ENCODE measurements at places on chromosomes 6 and 20.
A peak's percentile ranks its signal among the peaks of the same experiment; 100 is the strongest.

DNA sequence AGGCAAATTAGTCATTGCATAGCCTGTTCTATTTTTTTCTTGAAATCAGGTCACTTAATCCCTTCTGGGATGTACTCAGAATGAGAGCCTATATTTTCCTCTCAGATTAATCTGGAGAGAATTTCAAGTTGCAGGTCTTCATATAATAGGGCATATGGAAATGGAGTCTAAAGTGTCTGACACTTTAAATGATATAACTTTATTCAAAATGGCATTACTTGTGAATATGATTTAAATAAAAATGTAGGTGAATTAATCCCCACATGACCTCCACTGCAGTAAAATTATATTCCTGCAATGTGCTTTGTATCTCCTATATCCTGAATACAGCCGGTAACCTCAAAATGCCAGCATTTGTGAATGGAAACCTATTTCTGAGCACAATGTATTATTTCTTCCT is 172.5 kb upstream of the BTBD3 start:
- DNase-seq: no peak

- no peak for DNase-seq
These were observed 43.8 kb downstream of the ARFGEF2 start for GRCh38 chr20:48965189-48965910.

DNA sequence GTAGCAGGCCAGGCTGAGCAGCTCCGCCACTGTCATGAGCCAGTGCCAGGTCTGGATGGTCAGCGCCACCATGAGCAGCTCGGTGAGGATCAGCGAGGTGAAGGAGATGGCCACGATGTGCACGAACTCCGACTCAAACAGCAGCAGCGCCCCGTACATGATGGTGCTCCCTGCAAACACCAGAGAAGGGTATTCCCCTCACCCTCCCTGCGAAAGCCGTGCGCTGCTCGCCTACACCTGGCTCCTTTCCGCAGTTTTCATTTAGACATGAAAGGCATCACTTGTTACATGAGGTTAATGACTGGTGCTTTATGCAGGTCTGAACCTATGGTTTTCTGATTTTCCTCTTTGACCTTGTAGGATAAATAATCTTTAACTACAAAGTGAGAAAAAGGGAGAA is 62.3 kb upstream of the NFATC2 start:
- DNase-seq: no peak

- DNase-seq: no peak
These were observed 5.5 kb upstream of the KCNQ2 start for GRCh38 chr20:63477944-63478343.

GRCh38 chr6:46312654-46313053 is 141.9 kb upstream of the ENPP5 start:
- no peak for DNase-seq

DNA sequence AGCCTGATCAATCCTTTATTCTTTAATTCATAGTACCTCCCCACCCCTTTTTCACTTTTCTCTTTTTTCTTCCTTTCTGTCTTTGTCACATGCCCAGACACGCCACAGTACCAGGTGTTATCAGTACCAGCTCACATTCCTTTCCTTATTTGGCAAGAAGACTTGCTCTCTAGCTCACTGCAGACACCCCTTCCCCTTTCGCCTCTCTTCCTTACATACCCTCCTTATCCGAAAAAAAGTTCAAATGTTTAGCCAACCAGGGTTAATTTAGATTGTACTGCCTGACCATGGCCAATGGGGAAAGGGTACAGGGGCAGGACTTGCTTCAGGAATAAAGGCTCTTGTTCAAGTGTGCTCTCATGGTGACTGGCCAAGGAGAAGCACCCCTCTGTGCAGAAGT is 9.3 kb upstream of the SIRPB2 start:
- DNase-seq: no peak

DNA sequence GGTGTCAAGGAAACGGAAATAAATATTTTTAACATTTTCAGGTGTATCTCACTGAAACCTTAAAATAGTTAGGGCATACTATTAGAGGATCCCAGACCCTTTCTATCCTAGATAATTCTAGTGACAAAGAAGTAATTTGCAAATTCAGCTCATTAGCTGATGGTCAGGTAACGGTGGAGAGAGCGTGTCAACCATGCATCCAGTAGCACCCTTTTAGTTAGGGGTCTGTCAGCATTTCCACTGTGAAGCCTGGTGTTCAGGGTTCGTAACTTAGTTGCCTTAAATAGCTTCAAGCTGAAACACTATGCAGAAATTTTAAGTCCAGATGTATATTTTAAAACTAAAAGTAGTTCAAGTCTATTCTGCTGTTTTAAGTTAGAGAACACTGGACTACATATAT is 48.5 kb upstream of the SUPT3H start:
- DNase-seq: no peak

GRCh38 chr6:35231563-35231962 is 17.8 kb downstream of the SCUBE3 start:
- DNase-seq: no peak

GRCh38 chr6:40349901-40350746 is 237.0 kb downstream of the LRFN2 start:
- DNase-seq: no peak

DNA sequence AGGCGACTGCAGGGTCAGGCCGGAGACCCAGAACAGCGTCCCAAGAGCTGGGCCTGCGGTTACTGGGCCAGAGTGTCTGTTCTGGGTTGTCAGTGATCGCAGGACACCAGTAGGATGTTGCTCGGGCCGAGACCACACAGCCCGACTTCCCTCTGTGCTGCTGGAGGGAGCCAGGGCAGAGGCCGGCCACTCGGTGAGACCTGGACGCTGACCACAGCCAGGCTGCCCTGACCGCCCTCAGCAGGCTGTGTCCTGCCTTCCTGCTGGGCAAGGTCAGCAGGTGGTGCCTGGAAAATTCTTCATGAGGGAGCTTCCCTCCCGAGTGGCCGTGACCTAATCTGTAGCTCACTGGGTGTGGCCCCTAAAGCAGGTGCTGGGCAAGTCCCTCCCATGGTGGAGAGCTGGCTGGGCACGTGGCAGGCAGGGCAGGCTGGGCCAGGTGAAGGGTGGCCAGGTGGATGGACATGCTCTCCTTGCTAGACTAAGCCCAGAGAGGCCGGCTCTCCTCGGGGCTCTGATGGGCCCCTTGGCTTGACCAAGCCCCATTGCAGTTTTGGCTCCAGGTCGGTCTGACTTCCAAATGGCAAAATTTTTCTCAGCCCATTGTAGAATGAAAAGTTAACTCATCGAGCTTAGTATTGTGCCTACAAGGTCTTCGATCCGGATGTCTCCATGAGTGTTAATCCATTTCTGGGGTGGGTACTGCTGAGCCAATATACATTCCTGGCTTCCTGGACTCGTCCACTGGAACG is 1.9 kb downstream of the SLCO4A1 start:
- DNase-seq: no peak

DNA sequence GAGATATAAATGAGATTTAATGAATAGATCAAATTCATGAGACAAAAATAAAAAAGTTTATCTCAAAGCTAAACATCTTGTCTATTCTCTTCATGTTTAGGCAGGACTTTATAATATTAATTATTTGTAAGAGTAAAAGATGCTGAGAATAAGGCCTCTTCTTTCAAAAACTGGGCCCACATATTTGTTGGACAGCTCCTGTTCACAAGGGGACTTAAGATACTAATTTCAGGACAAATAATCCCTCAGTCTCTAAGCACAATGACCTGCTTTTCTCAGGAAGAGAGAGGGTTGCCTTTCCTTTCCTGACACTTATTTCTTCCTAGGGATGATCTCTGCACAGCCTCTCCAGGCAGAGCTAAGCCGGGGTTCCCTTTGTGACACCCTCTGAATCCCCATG is 43.3 kb downstream of the NOX3 start:
- no peak for DNase-seq

- DNase-seq: no peak
These were observed 6.7 kb upstream of the IFT52 start for GRCh38 chr20:43583982-43584432.

- DNase-seq: no peak
These were observed 37.6 kb downstream of the PKIB start for GRCh38 chr6:122647765-122648164.

DNA sequence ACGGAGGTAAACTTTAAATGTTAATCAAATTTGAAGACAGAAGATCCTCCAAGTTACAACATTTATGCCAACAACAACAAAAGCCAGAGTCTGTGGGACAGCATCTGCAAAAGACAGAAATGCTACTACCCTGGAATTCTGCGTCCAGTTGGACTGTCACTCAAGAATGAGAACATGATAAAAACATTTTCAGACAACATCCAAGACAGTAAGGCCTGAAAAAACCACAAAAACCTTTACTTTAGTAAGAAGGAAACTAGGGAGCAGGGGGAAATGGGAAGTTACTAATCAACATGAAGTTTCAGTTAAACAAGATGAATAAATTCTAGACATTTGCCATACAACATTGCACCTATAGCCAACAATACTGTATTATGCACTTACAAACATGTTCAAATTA is 77.6 kb downstream of the MLIP start:
- DNase-seq: no peak

DNA sequence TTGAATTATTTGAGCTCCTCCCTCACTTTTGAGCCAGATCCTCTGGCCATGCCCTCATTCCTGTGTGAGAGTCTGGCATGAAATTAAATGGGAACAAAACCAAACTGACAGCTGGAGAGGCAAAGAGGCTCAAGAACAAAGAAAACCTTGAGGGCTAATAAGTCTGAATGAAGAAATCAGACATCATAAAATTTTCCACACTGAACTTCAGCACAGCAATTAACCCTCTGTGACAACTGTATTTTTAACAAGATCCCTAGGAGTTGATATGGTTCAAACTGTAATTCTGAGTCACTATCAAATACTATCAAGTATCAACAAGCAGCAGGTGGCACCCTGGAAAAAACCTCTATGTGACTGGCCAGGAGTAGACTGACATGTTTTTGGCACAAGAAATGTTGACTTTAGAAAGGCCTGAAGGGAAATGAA is 109.4 kb upstream of the EMILIN3 start:
- no peak for DNase-seq

DNA sequence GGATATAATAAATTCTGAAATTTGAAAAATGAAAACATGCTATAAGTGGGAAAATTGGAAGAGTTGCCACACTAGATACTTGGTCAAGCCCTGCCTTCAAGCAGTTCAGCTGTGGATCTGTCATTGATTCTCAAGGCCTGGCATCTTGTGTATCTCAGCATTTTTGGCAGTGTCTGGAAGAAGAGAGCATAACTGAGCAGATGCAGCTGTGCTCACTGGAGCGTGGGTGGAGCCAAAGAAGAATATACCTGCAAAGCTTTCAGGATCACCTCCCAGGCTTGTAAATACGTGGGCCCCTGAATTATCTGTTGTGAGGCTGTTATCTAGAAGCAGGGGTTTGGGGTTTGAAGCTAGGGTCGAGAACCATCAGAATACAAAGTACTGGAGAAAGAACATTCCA is 31.3 kb upstream of the CHD6 start:
- no peak for DNase-seq

DNA sequence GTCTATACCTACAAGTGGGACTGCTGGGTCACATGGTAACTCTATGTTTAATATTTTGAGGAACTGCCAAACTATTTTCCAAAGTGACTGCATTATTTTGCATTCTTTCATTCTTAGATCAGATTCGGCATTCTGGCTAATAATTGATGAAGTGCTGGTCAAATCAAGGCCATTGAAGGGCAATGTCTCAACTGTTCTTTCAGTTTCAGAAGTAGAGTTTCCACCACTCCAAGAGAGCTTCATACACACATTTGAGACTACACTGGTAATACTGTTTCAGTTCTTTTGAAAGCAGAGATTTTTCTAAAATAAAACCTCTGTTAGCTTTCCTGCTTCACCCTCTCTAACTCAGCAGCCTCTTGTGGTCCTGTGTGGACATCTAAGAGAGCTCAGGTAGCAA is 154.5 kb downstream of the CFAP61 start:
- DNase-seq: no peak

- DNase-seq: no peak
These were observed 55.7 kb downstream of the LYRM4 start for GRCh38 chr6:5205035-5205507.

- DNase-seq: no peak
These were observed 43.7 kb downstream of the DAAM2 start for GRCh38 chr6:39835821-39836295.

GRCh38 chr20:32605167-32605656 is 20.1 kb upstream of the NOL4L start:
- DNase-seq: no peak

GRCh38 chr20:62602550-62602949 is 39.8 kb upstream of the SLCO4A1 start:
- no peak for DNase-seq

DNA sequence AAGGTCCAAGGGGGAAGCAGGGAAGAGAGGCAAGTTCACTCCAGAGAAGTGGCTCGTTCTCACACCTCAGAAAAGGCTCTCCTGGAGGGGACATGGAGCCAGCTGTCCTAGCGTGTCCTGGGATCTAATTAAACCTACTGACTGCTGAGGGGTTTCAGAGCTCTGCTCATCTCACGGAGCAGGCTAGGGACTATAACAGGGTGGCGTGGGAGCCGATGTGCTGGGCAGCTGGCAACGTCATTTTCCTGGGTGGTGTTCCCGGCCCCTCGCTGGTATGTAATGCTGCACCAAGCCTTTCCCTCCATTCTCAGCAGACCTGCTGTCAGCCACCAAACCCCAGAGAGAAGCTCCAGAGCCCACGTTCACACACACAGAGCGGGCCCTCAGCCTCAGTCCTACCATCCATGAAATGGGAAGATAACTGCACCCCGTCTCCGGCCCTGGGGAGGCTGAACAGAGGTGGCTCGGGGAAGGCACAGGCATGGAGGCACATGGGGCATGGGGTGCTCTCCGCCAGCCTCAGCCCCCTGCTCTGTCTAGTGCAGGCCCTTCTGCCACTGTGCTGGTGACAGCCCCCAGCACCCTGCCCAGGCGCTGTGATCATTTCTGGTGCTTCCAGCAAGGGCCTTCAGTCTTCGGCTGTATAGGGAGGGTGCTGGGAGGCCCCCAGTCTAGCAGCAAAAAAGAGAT is 1.9 kb downstream of the CST7 start:
- DNase-seq: no peak

DNA sequence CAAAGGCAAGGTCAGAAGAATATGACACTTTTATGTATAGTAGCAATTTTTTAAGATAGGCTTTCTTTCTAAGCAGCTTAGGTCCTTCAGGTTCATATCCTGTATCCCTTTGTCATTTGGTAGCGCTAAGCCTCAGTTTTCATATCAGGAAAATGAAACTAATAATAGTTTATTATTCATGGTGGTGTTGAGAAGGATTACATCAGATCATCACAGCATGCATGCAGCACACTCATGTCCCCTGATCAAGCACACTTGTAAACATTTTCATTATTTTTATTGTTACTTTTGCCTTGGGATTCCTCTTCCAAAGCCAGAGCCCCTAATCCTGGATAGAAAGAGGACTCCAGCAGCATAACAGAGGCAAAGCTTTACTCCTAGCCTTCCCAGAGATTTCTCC is 70.2 kb upstream of the ADGRF1 start:
- DNase-seq: no peak

- DNase-seq: no peak
These were observed 31.9 kb upstream of the ZNF831 start for GRCh38 chr20:59131551-59132285.

GRCh38 chr6:160766989-160767646 is 65.1 kb downstream of the PLG start:
- peak; percentile 29 for DNase-seq

All from stimulated activated CD8-positive, alpha-beta memory T cell treated with anti-CD3 and anti-CD28 coated beads, Interleukin-15, amount 100 ng/mL, for 24 hours (primary cell).